Activated CD8-positive, alpha-beta T cell treated with anti-CD3 and anti-CD28 coated beads, Interleukin-2, amount 10 ng/mL, durations not matched to agents 7 days and 5 days (primary cell): ENCODE measurements at places on chromosomes 6 and 20. TPM values are rescaled to one million over a fixed set of nuclear protein-coding genes. Genes with fewer than 3 reads are reported as not detected.

The ABHD16B gene
- total RNA-seq = not detected

GRCh38 chr6:109892451-109893435 lies 85.4 kb upstream of the GPR6 start:
- DNase-seq = no peak

The KCNK16 gene
- not detected for total RNA-seq

- DNase-seq = no peak
Observed at GRCh38 chr20:15045246-15045645, 707.8 kb upstream of the FLRT3 start.

The DNMT3B gene
- total RNA-seq = 9.0 TPM

- DNase-seq = no peak
Observed at GRCh38 chr20:57315083-57315975, 14.3 kb upstream of the SPO11 start.

GRCh38 chr6:110319843-110320242 lies 38.3 kb downstream of the METTL24 start:
- DNase-seq = no peak

DNA sequence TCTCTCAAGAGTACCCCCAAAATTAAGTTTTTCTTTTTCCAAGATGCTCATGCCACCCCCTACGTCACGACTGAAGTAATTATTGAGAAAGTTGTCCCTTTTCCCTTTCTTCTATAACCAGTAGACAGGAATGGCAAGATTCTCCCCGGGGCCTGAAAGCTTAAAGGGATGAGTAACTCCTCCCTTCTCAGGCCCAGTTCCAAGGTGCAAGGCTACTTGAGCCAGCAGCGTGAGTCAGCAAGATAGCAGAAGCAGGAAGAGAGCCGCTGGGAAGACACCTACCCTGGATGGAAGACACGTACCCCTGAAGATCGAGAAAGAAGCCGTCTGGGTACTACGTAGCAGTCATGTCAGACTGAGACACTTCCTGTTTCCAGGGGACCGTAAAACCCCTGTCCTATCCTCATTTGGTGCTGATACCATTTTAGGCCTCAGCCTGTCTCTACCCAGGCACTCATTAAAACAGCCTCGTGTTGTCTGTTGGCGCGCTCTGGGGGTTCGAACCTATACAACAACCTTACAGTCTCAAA lies 241.0 kb downstream of the ADGRG6 start:
- DNase-seq = no peak

The MAS1 gene
- not detected for total RNA-seq

The TUBE1 gene
- 16.0 TPM for total RNA-seq

The THBS2 gene
- not detected for total RNA-seq

The MYBL2 gene
- total RNA-seq = 129 TPM

The HNF4A gene
- total RNA-seq = not detected

- DNase-seq = no peak
Observed at GRCh38 chr6:40535110-40535818, 51.9 kb downstream of the LRFN2 start.

DNA sequence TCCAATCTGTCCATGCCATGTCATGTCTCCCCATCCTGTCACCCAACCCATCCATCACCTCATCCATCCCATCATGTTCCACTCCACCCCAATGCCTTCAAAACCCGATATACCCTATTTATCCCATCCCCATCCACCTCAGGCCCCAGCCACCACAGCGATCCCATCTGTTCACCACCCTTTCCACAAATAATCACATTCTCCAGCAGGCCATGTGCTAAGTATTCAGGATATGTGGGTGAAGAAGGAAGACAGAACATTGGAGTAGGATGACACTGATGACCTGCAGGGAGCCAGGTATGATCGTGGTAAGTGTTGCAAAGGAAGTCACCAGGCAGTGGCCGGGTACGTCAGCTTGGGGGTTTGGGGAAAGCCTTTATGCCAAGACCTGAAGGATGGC lies 48.8 kb downstream of the NPEPL1 start:
- DNase-seq = peak; percentile 14

The ESR1 gene
- total RNA-seq = 0.47 TPM

GRCh38 chr20:25033265-25033923 lies 24.5 kb downstream of the ACSS1 start:
- no peak for DNase-seq
